AG20443 (cell line): ENCODE measurements at places on chromosomes 13 and 19.

- DNase-seq: no peak
Observed at GRCh38 chr13:101949681-101950080, 452.2 kb downstream of the FGF14 start.

- peak; percentile 92 for DNase-seq
Observed at GRCh38 chr13:75635828-75636435, at the start of gene LMO7. TSS of gene LMO7 (plus strand) at chr13:75636330. CDS start at chr13:75636658, 328 bp downstream.

GRCh38 chr19:30011051-30011578, 69.1 kb downstream of the URI1 start:
- DNase-seq: peak; percentile 24

- DNase-seq: no peak
Observed at GRCh38 chr19:38273499-38273898, 9.1 kb downstream of the SPINT2 start.

DNA sequence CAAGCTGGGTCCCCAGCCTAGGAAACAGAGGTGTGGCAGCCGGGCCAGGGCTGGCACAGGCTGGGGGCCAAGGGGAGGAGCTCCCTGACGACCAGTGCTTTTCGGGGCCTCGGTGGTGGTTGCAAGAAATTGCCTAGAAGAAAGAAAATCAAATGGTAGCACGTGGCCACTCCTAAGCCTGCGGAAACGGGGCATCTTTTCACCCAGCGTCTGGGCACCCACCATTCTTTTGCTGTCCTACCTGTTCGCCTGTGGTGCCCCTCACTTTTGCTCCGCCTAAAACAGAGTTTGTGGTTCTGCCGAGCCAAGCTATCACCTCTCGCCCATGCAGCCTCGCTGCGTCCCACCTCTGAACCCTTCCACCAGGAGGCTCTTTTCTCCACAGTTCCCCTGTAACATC, 7.1 kb upstream of the KRTDAP start:
- DNase-seq: no peak

DNA sequence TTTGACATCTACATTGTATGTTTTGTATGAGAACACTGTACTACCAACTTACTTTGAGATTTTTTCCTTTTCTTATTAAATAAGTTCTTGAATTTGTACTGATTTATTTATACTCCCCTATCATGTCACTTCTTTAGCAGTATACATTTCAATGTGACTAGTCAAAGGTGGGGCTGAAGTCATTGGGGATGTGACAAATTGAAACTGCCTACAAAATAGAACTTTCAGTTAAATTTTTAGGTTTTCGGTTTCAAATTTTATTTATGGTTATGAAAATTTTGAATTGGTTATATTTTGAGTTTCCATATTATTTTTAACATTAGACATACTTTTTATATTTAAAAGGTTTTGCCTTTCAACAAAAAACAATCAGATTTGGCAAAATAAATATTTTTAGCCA, 221.6 kb downstream of the NBEA start:
- DNase-seq: no peak
